ENCODE measurements at places on chromosomes 5 and 9. TPM values are rescaled to one million over a fixed set of nuclear protein-coding genes. Genes with fewer than 3 reads are reported as not detected.
A peak's percentile ranks its signal among the peaks of the same experiment; 100 is the strongest.

GRCh38 chr5:9713959-9714586 is 83.9 kb upstream of the TAS2R1 start:
- no peaks in the 10 kb centered on the region for H3K27me3 ChIP-seq
- H3K36me3 ChIP-seq, result no peaks in the 10 kb centered on the region
- no peak overlapping the region for H3K4me3 ChIP-seq
- DNase-seq, result no peak
- H3K4me1 ChIP-seq, result no peaks in the 10 kb centered on the region

- H3K27ac ChIP-seq, result peak overlapping the region; percentile 80
- no peak overlapping the region for H3K4me3 ChIP-seq
- DNase-seq, result no peak
These were observed 845 bp downstream of the ECSCR start for GRCh38 chr5:139461698-139462097.

DNA sequence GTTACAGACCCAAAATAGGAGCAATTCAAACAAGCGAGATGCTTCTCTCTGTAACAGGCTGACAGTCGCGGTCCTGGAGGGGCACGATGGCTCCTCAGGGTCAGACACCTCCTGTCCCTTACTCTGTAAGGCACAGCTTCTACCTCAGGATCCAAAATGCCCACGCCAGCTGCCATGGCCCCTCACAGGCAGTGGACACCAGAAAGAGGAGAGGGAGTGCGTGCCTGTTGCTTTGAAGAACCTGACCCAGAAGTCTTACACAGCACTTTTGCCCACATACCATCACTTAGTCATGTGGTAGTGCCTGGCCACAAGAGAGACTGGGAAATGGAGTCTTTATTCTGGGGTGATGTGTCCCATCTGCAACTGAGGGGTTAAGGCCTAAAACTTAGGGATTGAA is 11.6 kb upstream of the ABL1 start:
- H3K4me3 ChIP-seq, result no peak overlapping the region
- no peaks in the 10 kb centered on the region for H3K27me3 ChIP-seq
- no peak for DNase-seq
- H3K36me3 ChIP-seq, result no peaks in the 10 kb centered on the region
- H3K4me1 ChIP-seq, result peaks cover 6% of the 10 kb centered on the region

The FCHSD1 gene
- 106 TPM for total RNA-seq

- peak overlapping the region; percentile 99 for H3K27ac ChIP-seq
- H3K36me3 ChIP-seq, result peaks cover 54% of the 10 kb centered on the region
- no peak for DNase-seq
- peaks cover 39% of the 10 kb centered on the region for H3K4me1 ChIP-seq
These were observed 2.2 kb downstream of the RACK1 start for GRCh38 chr5:181241393-181241975.

The PCDHGC4 gene
- total RNA-seq, result 2.0 TPM

The INSL6 gene
- not detected for total RNA-seq

DNA sequence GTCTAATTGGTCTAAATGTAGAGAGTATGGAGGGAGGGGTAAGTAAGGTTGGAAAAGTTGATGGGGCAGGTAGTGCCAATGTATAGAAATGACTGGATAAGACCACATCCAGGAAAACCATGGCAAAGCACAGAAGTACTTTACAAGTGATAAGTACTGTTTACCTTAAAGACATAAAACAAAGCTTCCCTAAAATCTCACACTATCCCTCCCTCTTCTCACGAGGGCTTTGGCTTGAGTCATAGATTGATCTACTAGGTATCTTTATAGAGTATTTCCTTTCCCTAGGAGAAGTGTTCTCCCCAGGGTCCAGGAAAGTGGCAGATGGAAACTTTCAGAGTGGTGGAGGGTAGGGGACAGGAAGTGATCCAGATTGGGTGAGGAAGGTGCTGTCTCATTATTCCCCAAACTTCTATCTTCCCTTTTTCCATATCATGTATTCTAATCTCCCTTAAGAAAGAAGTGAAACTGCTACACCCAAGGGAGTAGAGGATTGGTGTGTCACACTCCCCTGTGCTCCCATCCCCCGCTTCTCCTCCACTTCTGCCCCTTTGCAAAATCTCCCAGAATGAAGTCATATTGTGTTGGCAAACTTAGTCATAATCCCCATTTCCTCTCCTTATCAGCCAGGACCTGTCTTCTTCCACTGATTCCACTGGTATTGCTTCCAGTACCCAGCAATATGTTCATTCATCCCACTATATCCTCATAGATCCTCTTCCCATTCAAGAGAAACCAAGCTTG is 14.6 kb downstream of the IL33 start:
- no peak overlapping the region for H3K4me3 ChIP-seq
- peaks cover 15% of the 10 kb centered on the region for H3K4me1 ChIP-seq

DNA sequence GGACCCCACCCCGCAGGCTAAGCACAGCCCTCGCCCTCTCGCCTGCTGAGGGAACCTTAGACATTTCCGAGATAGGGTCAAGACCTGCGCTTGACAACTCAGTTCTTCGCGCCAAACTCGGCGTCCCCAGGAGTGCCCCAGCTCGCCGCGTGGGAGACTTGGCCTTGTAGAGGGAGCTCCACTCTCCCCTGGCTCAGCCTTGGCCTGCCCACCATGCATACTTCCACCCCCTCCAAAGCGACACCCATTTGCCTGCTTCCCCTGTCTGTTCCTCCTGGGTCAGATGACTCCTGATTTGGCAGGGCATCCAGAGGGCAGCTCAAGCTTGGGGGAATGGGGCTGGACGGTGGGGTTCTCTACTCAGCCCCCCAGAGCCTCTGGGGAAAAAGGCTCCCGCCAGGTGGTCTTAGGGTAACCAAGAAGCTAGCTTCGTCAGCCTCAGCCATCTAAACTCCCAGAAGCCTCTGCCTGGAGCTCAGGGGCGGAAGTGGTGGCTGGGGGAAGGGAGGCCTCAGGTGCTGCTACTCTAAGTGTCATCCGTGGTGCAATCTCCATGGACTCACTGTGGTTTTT is 560 bp downstream of the DOCK2 start:
- no peaks in the 10 kb centered on the region for H3K27me3 ChIP-seq
- peak overlapping the region; percentile 82 for H3K27ac ChIP-seq
- no peak for DNase-seq
- no peaks in the 10 kb centered on the region for H3K36me3 ChIP-seq
- peak overlapping the region; percentile 55 for H3K4me3 ChIP-seq

The PCDHA6 gene
- total RNA-seq, result 0.61 TPM

- H3K4me1 ChIP-seq, result no peaks in the 10 kb centered on the region
- H3K36me3 ChIP-seq, result no peaks in the 10 kb centered on the region
- no peak for DNase-seq
These were observed 115.6 kb downstream of the GPR21 start for GRCh38 chr9:123149067-123149466.

The RANBP6 gene
- 6.4 TPM for total RNA-seq

The SLC45A2 gene
- not detected for total RNA-seq

DNA sequence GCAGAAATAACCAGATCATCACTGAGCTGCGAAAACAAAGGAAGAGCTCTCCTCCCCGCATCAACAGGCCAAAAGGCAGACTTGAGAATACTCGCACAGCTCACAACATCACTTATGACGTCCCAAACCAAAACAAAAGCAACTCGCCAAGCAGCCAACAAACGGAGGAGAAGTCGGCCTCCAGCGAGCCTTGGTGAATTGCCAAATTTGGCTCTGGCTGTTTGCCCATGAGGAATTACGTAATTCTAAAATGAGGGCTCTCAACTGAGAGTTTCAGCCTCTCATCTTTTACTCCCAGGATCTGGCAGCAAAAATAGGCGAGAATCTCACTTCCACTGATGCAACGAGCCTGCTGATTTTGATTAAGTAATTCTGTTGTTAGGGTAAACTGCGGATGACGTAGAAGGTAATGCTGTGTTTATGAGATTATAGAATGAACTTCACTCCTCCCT is 51.7 kb upstream of the SEMA6A start:
- H3K27me3 ChIP-seq, result no peaks in the 10 kb centered on the region
- H3K4me3 ChIP-seq, result no peak overlapping the region
- peak; percentile 39 for DNase-seq
- H3K36me3 ChIP-seq, result no peaks in the 10 kb centered on the region
- no peaks in the 10 kb centered on the region for H3K4me1 ChIP-seq
- peak overlapping the region; percentile 12 for H3K27ac ChIP-seq

DNA sequence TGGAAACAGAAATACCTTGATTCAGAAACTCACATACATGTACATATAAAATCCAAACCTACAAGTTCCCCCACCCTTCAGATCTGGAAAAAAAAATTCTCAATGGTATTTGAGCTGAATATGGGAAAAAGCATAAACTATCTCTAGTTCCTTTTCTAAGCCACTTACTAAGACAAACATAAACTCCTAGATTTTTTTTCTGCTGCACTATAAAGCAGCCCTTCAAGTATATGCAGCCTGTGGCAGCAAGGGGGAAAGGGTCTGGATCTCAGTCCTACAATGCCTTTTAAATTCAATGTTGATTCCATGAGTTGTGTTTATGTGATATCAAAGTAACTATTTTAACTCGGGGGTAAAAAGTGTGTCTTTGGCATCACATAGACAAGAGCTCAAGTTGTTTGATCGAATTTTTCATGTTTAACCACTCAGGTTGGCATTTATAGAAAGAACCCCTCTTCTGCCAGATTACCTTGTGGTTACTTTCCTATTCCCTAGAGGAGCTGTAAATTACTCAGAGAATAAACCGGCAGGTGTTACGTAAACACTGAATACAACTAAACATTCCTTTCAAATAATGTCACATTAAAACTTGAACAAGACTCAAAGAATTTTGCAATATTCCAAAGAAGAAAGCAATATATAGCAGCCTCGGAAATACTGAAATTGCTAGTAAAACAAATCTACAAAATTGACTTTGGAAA is 91.8 kb upstream of the FER start:
- no peaks in the 10 kb centered on the region for H3K36me3 ChIP-seq
- H3K27ac ChIP-seq, result no peak overlapping the region
- no peak for DNase-seq
- H3K4me3 ChIP-seq, result no peak overlapping the region

DNA sequence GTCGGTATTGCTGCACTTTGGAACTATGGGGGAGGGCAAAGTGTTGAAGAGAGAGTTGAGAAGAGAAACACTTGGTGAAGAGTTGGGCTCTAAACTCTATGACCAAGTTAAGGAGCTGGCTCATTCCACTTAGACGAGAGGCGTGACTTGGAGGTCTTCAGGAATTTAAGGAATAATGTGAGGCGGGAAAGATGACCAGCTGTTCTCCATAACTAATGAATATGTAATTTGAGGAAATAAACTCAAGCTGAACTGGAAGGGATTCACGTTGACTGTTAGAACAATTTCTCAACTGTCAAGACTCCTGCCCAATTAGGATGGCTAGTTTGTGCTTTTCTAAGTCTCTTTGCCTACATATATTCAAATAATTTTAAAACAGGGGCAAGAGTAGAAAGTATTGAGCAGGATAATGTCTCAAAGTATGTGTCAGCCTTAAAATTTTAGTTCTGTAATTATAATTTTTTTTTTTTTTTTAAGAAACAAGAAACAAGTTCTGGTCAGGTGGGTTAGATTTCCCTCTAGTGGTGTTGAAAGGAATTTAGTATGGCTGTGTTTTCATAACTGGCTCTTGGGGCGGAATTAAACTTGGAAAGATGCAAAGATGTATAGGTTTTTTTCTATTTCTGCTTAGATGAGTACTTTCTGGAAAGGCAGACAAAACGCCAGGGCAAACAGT is 33.4 kb downstream of the TMEM252 start:
- DNase-seq, result no peak
- no peaks in the 10 kb centered on the region for H3K4me1 ChIP-seq
- H3K4me3 ChIP-seq, result no peak overlapping the region
- H3K27ac ChIP-seq, result peak overlapping the region; percentile 14
- no peaks in the 10 kb centered on the region for H3K36me3 ChIP-seq

The MLLT3 gene
- 30.0 TPM for total RNA-seq
